Kidney (tissue), 22 donors: ENCODE measurements at places on chromosomes 13 and 19. TPM values are rescaled to one million over a fixed set of nuclear protein-coding genes. Genes with fewer than 3 reads are reported as not detected.
A peak's percentile ranks its signal among the peaks of the same experiment; 100 is the strongest.

Gene SYT5
- polyA plus RNA-seq, result not detected

DNA sequence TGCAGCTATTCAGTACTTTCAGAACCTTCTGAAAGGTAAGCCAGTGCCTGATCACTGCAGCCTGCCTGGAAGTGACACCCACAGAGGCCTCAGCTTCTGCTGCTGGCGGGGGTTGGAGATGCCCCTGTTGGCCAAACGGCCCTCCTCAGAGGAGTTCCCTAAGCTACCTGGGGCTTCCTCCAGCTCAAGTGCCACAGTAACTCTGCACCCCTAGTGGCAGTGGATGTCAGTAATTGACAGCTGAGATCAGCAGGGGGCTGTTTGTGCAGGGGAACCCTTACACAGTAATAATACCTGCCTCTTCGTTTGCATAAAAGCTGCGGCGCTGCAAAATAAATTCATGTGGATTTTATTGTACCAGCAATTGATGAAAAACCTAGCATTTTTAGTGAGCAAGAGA is 28.9 kb downstream of the TDRD12 start:
- DNase-seq, result no peak

DNA sequence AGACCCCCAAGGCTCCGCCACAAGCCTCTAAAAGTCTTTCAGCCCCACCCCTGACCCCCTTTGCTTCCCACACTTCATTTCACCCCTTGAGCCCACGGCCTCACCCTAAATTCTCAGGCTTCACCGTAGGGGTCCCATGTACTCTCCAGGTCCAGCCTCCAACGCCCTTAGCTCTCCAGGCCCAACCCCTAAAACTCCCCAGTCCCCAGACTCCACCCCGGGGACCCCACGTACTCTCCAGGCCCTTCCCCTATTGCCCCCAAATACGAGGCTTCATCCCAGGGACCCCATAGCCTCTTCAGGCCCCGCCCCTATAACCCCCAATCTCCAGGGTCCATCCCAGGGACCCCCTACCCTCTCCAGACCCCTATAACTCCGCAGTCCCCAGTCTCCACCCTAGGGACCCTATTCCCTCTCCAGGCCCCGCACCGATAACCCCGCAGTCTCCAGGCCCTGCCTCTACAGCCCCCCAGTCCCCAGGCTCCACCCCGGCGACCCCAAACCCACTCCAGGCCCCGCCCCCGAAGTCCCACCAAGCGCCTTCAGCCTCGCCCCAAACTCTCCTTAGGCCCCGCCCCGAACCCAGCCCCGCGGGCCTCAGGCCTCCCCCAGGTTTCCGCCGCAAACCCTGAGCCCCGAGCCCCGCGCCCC is 619 bp downstream of the MED16 start:
- DNase-seq, result peak; percentile 87

Gene DHDH
- 26.3 TPM for polyA plus RNA-seq

GRCh38 chr19:16679811-16680210 is 18.9 kb downstream of the TMEM38A start:
- no peak for DNase-seq

Gene PSG3
- not detected for polyA plus RNA-seq

DNA sequence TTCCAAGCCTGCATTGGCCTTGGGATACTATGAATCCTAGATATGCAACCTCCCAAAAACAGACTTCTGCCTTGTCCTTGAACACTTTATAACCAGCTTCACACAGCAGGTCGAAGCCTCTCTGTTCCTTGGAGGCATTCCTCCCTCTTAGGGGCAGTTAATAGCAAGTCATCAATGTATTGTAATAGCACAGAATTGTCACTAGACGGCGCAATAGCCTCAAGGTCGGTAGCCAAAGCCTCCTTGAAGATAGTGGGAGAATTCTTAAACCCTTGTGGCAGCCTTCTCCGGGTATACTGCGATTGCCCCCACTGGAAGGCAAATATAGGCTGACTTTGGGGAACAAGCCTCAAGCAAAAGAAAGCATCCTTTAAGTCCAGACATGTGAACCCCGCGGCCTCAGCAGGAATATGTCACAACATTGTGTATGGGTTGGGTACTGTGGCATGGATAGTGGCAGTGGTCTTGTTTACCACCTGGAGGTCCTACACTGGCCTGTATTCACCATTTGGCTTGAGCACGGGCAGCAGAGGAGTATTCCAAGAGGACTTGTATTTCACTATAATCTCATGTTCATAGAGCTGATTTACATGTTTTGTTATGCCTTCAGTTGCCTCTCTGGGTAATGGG is 61.1 kb downstream of the ZNF431 start:
- DNase-seq, result no peak

DNA sequence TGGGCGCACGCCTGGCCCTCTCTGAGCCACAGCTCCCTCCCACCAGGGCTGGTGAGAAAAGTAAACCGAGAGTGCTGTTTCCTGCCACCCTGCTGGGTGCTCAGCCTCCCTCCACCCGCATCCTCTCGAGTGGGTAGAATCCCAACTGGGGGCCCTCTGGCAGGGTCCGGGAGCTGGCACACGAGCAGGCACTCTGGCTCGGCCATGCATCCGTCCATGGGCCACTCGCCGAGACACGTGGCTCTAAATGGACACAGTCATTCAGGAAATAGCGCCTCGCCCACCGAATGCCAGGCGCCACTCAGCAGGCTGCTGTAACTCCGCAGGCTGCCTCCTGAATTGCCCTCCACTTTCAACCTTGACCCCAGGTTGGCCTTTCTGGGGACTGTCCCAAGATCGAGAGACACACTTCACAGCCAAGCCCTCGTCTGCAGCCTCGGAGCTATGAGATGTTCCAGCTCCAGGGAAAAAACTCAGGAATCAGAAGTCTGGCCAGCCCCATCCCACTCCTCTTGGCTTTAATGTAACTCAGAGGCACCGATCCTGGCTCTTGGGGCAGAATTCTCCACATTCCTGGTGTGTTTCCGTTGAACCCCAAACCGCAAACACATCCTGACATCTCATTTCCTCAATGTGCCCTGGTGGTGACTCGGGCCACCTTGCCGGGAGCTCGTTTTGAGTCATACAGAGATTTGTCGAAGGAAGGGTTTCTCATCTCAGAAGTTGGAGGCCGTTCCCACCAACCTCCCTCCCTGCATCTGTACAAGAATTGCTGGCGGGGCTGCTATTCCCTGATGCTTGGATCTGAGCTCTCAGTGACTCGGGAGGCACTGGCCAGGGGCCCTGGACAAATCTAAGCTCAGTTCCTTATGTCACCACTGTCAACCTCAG is 14.1 kb downstream of the KLF2 start:
- DNase-seq, result no peak
